ENCODE measurements at places on chromosomes 3 and 15.

DNA sequence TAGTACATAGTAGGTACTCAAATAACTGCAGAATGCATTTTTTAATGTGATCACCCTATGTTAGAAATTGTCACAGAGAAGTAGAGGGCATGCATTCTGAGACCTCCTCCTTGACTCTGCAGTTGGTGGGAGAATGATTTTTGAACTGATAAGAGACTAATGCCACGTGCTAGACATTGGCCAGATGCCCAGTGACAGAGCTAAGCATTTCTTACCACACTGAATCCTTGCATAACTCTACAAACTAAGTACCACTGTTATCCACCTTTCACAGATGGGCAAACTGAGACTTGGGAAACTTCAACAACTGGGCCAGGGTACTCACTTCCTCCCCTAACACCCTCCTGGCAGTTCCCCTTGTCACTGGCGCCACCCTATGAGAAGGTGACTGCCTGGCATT is 33.5 kb upstream of the SPATA12 start:
- DNase-seq: no peak

GRCh38 chr3:152941859-152942258 is 106.9 kb downstream of the P2RY1 start:
- no peak for DNase-seq

GRCh38 chr15:86489981-86490380 is 410.3 kb downstream of the AGBL1 start:
- no peak for DNase-seq

- DNase-seq: no peak
Measured at GRCh38 chr3:179533274-179533673, 29.5 kb upstream of the ACTL6A start.

DNA sequence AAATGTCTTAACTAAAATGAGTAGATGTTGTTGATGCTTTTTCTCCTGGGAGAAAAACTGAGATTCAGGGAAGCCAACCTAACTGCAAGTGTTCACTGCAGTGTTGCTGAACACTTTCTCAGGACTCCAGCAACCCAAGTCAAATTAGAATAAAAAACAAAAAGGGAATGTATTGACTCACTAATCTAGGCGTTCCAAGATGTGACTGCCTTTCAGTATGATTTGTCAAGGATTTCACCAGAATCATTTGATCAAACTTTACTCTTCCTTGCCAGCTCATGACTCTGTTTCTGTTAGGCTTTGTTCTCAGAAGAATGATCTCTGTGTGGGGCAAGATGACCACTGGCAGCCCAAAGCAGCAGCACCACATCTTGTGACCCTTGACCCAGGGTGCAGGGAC is 364.0 kb downstream of the CACNA2D3 start:
- DNase-seq: no peak

GRCh38 chr15:99603828-99604227 is 38.0 kb downstream of the MEF2A start:
- no peak for DNase-seq

GRCh38 chr3:70111411-70111810 is 111.9 kb downstream of the SAMMSON start:
- DNase-seq: no peak

DNA sequence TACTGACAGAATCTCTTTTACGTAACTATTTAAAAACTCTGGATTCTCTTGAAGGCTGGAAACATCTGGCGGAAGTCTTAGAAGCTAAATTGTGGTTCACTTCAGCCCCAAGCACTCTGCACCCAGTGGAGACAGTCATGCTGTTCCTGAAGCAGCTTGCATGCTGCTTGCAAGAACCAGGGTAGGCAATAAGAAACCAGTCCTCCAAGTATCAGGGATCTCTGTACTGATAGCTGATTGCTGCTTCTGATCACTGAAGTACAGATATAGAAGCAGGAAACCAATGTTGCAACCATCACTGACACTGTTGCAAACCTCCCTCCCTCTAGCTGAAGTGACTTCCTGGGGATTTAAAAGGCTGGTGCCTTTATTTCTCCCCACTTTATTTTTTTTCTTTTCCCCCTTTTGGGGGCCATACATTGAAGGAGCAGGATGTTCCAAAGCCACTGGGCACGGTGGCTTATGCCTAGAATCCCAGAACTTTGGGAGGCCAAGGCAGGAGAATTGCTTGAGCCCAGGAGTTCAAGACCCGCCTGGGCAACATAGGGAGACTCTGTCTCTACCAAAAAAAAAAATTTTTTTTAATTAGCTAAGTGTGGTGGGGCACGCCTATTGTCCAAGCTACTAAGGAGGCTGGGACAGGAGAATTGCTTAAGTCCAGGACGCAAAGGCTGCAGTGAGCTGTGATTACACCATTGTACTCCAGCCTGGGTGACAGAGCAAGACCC is 15.3 kb downstream of the SPCS1 start:
- peak; percentile 29 for DNase-seq

DNA sequence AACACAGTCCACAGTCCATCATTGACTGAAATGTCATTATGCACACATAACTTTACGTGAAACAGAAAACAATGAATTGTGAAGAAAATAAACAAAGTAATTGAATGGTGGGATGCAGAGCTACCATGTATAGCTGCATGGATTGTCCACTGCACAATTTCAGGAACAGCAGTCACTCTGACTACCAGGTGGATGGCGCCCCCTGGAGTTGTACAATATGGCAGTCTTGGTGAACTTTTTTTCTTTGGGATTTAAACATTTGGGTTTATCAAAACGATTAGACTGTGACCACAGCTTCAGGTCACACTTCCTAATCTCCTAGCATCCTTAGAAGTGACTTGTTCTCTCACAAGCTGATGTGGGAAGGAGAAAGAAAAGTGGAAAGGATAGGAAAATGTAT is 48.9 kb upstream of the TCF12 start:
- no peak for DNase-seq

GRCh38 chr3:115659253-115660220 is 36.2 kb downstream of the GAP43 start:
- DNase-seq: peak; percentile 40

DNA sequence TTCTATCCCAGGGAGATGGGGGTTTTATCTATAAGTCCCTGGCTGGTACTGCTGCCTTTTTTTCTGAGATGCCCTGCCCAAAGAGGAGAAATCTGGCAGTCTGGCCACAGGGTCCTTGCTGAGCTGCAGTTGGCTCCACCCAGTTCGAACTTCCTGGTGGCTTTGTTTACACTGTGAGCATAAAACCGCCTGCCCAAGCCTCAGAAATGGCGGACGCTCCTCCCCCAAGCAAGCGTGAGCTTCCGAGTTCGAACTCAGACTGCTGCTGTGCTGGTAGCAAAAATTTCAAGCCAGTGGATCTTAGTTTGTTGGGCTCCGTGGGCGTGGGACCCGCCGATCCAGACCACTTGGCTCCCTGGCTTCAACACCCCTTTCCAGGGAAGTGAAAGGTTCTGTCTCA is 126.8 kb upstream of the SUCLG2 start:
- no peak for DNase-seq

DNA sequence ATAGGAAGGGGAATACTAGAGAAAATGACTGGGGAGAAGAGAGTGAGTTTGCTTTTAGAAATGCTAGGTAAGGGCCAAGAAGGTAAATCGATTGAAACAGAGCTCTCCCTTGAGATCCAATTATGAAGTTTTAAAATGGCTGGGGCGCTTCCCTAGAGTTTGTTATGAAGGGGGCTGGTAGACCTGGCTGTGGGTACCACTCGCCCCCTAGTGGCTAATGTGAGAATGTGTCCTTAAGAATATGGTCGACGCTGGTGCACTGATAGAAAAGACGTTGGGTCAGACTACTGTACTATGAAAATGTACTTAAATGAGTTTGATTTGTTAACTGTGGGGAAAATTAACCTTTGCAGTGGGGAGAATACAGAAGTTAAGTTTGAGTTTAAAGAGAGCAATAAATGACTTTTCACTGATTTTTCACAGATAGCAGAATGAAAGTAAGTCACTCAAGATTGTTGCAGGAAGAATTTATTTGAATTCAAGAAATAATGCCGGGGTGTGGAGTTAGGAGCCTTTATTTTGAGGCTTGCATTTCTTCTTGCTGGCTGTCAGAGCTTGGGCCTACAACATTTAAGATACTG is 9.2 kb downstream of the TMPRSS7 start:
- DNase-seq: peak; percentile 55

GRCh38 chr15:34241376-34242330 is 16.8 kb downstream of the EMC4 start:
- peak; percentile 57 for DNase-seq

DNA sequence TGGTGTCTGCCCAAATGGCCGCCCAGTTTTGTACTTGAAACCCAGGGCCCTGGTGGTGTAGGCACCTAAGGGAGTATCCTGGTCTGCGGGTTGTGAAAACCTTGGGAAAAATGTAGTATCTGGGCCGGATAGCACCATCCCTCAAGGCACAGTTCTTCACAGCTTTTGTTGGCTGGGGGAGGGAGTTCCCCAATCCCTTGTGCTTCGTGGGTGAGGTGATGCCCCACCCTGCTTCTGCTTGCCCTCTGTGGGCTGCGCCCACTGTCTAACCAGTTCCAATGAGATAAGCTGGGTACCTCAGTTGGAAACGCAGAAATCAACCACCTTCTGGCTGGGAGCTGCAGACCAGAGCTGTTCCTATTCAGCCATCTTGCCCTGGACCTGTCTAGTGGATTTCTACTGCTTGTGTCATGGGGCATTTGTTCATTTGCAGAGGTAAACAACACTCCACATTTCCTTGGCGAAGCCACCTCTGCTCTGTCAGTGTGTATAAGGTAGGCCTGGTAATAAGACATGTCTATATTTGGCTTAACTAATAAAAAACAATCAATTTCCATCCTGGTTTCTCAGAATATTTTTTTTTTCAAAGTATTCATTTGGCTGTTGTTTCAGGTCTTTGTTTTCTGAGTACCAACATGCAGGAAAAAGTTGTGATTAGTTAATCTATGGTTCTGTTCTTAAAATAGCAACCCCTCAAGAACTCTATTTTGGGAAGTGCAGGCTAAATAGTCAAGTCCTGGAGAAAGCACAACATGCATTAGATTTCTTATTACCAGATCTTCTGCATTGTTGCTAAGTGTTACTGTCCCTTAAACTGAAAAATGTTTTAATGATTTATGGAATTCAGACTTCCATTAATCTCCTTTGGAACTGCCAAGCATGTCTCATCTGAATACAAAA is 304.3 kb downstream of the ZIC1 start:
- DNase-seq: no peak

GRCh38 chr15:41438206-41438605 is 21.3 kb downstream of the RTF1 start:
- DNase-seq: no peak

GRCh38 chr3:128598884-128599664 is 51.5 kb downstream of the RPN1 start:
- DNase-seq: no peak

- DNase-seq: no peak
Measured at GRCh38 chr3:11140030-11140712, 14.1 kb upstream of the HRH1 start.

GRCh38 chr15:70892912-70893560 is 410 bp downstream of the LRRC49 start:
- no peak for DNase-seq

- DNase-seq: no peak
Measured at GRCh38 chr15:35827911-35828310, 281.9 kb upstream of the DPH6 start.

GRCh38 chr3:128359846-128360642 is 106.6 kb downstream of the DNAJB8 start:
- no peak for DNase-seq

DNA sequence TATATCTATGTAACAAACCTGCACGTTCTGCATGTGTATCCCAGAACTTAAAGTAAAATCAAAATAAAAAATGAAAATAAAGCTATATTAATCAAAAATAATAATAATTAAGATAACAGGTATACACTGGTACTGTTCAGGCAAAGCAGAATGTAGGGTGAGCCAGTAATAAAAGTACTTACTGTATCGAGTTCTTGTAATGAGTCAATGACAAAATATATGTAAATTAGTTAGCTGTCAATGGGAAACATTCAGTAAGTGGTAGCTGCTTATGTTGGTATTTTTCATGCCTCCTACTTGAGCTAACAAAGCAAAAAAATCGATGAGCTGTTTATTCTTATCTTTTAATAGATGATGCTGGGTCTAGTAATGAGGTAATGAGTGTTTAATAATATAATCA is 93.2 kb downstream of the GBE1 start:
- DNase-seq: no peak

GRCh38 chr3:8579096-8579495 is 65.5 kb downstream of the SSUH2 start:
- DNase-seq: peak; percentile 19

GRCh38 chr3:43362183-43362582 is 75.8 kb downstream of the SNRK start:
- no peak for DNase-seq

DNA sequence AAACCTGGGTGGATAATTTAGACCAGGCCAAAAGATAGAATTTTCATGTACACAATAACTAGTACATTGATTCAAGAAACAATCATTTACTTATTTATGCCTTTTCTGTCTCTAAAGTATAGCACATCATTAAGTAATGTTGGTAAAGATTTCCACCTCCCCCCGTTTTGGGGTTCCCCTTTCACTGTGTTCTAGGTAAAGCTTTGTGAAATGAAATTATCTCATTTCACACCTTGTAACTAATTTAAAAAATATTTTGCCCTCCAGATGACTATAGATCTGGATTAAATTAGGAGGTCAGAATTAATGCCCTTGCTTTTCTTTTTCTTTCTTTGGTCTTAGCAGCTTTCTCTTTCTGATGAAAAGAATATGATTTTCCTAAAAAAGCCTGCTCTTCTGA is 328.5 kb upstream of the TBC1D5 start:
- no peak for DNase-seq

DNA sequence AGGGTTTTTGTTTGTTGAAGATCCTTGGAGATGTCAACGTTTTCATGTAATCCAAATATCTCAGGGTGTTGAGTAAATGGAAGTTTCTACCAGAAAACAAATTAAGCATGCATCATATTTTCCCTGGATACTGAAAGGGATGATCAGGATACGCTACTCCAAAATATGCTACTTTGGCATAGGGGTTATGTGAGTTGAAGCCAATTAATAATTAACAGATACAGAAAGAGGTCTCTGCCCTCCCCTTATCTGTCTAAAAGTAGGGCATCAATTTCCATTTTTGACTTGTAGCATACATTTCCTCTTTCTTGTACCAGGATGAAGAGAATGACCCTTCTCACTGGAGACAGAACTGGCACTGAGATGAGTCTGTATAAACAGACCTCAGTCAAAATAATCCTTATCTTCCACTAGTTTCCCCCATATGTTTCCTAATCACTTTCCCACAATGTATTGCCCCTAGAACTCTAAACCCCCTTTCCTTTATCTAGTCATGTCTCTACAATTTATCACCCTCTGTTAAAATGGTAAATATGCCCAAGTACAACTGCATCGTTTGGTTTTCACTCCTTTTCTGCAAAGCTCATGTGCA is 17.4 kb upstream of the ASB14 start:
- no peak for DNase-seq
